ENCODE measurements at places on chromosomes 5 and 9.

DNA sequence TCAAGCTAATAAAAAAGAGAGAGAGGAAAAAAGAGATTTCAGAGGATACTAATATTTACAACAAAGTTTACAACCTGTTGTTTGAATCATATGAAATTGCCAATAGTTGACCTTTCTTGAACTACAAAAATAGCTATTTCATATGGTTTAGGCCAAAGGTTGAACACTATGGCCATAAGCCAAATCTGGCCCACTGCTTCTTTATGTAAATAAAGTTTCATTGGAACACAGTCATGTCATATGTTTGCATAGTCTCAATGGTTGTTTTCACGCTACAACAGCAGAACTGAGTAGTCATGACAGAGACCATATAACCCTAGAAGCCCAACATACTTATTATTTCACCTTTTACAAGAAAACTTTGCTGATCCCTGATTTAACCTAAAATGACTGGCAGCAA, 20.9 kb downstream of the SEMA5A start:
- no peak for DNase-seq

DNA sequence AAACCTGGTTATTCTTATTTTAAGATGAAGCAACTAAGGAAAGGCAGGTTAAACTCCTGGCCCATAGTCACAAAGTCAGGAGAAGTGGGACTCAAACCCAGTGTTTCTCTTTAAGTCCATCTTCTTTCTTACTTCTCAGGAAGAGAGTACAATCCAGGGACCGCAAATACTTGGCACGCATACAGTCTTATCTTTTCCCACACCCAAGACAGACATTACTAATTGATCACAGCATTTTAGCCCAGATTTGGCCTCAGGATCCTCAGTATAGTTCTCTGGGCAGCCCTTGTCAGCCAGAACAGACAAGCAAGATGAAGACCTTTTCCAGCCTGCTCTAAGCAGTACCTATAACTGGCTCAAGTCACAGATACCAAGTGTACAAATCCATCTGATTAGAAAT, 125.5 kb upstream of the RAI14 start:
- no peak for DNase-seq

GRCh38 chr9:131971482-131972074, 108.1 kb downstream of the MED27 start:
- no peak for DNase-seq

- no peak for DNase-seq
These were observed 290.2 kb upstream of the RGMB start for GRCh38 chr5:98483301-98483685.

DNA sequence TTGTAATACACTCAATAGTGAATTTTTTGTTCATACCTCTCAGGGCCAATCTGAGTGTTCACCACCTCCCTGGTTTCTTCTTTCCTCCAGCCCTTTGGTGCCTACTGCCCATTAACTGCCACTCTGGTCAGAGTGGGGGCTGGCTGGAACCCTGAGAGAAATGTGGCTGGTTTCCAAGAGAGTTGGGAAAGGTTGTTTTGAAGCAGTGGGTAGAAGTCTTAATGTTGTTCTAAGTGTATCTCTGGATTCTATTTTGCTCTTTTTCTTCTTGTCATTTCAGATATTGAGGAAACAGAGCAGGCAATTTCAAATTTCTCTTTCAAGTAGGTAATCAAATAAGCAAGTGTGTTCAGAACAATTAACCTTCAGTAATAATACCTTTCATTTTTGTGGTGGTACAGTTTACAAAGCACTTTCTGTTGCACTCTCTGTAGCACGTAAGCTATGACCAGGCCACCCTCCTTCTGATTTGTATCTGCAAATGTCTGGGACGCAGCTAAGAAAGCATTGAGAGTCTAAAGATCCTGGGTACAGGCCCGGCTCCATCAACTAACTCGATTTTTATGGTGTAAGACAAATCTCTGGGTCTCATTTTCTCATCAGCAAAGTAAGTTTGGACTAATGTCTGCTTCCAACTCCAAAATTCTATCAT, 8.4 kb downstream of the SLC1A3 start:
- no peak for DNase-seq

GRCh38 chr5:17373406-17373805, 124.6 kb upstream of the TAF11L2 start:
- DNase-seq = no peak

DNA sequence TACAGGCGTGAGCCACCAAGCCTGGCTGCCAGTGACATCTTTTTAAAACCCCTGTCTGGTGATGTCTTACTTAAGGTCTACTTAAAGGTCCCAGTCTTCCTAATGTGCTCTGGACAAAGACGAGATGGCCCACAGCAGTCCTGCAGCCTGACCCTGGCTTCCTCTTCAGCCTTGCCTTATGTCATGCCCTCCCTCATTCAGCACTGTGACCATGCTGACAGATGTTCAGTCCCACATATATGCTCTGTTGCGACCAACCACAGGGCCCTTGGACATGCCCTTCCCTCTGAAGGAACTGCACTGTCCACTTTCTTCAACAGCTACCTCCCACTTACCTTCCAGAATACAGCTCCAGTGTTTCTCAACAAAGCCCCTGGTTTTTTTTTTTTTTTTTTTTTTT, 172.8 kb upstream of the PANK3 start:
- DNase-seq = no peak

DNA sequence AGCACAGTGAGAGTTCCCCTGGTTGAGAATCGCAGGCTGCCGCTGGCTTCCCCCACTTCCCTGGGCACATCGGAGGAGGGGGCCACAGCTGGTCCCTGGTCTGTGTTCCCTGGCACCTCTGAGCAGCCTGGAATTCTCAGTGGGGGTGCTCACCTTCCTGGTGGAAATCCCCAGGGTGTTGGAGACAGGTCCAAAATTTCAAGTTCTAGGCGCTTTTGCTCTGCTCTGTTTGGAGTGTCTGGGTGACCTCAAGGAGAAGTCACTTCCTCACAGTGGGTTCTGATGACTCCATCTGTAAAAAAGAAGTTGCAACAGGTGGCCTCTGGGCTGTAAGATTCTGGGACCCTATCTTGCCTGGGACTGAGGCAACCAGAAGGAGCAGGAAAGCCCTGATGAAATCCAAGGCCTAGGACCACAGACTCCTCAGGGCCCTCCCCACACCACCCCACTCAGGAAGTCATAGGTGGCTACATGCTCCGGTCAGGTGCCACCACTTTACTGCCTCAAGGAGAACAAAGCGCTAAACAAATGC, at the start of gene TRAF1:
Gene TRAF1, minus strand, starts transcription at position 400 of the 532 bp plus-strand sequence. CDS start 721 bp downstream, outside the sequence.
- DNase-seq = no peak

GRCh38 chr9:134693011-134693410, 51.4 kb downstream of the COL5A1 start:
- no peak for DNase-seq

- no peak for DNase-seq
These were observed 26.3 kb upstream of the DMRT3 start for GRCh38 chr9:950139-950538.

DNA sequence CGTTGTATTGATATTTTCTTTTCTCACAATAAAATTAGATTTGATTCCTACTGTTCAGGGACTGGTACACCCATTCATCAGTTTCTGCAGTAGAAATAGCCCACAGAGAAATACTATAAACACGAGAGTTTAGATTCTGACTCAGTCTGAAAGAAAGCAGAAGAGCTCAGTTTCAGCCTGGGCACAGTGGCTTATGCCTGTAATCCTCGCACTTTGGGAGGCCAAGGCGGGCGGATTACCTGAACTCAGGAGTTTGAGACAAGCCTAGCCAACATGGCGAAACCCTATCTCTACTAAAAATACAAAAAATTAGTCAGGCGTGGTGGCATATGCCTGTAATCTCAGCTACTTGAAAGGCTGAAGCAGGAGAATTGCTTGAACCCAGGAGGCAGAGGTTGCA, 8.6 kb downstream of the ITK start:
- DNase-seq = no peak

- DNase-seq = no peak
These were observed 536.3 kb upstream of the PTPRD start for GRCh38 chr9:11149065-11149464.

- DNase-seq = no peak
These were observed 58.7 kb downstream of the ZNF354C start for GRCh38 chr5:179118756-179119414.

- no peak for DNase-seq
These were observed 18.9 kb upstream of the VLDLR start for GRCh38 chr9:2602704-2603116.

DNA sequence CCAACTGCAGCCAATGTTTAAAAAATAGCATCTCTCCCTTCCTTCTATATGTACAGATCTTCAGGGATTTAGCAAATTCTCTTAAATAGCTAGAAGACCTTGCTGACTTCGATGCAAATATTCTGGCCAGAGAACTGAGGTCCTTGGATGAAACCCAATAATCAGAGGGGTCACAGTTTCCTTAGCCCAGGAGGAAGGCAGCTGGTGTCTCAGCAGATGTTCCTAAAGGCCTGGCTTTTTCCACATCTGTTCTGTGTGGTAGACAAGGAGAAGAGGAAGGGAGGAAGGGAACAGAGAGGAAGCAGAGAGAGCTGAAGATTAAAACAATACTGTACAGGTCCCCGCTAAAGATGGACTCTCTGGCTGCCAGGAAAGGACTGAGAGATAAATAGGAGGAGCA, 33.1 kb downstream of the BOD1 start:
- DNase-seq = no peak

- no peak for DNase-seq
These were observed 30.2 kb downstream of the LRRTM2 start for GRCh38 chr5:138844812-138845513.

DNA sequence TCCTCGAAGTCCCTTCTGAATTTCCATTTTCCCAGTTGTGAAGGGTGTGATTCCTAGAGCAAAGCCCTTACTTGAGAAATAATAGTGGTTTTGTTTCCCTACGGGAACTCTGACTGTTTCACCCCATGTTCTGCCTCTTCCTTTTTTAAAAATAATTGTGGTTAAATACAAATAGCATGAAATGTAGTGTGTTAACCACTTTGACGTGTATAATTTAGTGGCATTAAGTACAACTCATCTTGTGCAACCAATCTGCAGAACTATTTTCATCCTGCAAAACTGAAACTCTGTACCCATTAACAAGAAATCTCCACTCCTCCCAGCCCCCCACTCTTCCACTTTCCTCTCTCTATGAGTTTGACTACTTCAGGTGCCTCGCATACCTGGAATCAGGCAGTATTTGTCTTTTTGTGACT, 35.6 kb upstream of the HAND1 start:
- DNase-seq = no peak

- no peak for DNase-seq
These were observed 112.6 kb downstream of the RANBP17 start for GRCh38 chr5:170974461-170974860.

DNA sequence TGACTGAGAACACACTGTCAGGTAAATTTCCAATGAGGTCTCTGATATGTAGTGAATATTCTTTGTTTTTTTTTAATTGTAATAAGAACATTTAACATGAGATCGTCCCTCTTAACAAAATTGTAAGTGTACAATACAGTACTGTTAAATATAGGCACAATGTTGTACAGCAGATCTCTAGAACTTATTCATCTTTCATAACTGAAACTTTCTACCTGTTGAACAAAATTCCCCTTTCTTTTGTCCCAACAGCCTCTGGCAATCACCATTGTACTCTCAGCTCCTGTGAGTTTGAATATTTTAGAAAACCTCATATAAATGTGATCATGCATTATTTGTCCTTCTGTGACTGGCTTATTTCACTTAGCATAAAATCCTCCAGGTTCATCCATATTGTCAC, 10.6 kb upstream of the PRLR start:
- DNase-seq = no peak

GRCh38 chr5:151651997-151652645, 34.6 kb downstream of the SPARC start:
- DNase-seq = no peak

DNA sequence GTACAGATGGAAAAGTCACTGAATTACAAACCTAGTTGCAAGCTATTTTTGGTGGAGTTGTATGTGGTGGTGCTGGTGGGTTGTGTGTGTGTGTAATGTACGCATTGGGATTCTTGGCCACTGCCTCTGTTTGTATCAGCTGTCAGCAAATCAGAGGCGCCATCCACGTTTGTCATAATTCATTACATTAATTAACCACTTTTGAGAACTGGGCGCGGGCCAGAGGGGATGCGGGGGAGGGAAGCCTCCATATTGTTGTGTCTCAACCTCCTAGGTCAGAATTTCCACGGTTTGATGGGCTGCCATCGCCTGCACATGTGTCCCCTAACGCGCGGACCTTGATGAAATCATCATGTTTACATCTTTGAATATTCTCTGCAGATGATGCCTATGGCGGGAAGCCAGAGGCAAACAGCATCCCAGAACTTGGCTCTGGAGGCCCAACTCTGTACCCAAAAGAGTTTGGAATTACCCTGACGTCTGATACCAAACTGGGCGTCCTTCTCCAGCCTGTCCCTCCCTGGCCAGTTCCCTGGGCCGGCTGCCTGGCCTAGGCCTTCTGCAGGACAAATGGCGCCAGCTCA, 54.9 kb downstream of the FGF18 start:
- no peak for DNase-seq

- no peak for DNase-seq
These were observed 126.1 kb downstream of the GPBP1 start for GRCh38 chr5:57299986-57300385.

GRCh38 chr9:127562279-127562796, 49.7 kb upstream of the STXBP1 start:
- DNase-seq = no peak

DNA sequence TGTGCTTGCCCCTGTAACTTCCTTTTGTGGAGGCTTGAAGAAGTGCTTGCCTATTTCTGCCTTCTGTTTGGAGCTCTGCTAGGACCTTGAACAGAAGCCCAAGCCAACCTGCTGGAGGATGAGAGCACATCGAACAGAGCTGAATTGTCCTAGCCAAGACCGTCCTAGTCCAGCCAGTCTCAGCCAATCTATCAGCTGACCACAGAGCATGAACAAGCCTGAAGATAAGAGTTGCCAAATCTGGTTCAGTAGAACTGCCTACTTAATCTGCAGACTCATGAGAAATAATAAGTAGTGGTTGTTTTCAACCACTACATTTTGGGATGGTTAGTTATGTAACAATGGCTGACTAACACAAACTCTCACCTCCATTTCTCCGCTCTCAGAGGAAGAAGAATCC, 4.4 kb upstream of the SNX2 start:
- no peak for DNase-seq

GRCh38 chr5:162323466-162323865, 255.9 kb downstream of the GABRG2 start:
- DNase-seq = no peak

DNA sequence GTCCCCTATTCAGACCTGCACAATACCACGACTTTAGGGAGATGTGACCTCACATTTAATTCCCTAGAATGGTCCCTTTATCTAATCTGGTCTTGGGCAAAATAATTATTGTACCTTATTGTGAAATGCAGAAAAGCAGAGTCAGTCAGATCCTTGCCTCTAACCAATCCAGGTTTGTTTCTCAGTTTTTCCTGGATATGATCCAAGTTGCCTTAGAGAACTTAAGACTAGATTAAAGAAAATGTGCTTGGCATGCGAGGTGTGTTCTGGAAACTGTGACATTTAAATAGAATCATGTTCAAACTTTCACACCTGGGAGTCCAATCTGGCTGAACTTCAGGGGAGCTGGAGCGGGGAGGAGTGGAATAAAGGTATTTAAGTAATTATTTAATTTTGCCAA, 696.2 kb downstream of the DNAH5 start:
- DNase-seq = no peak
